CD4-positive, alpha-beta T cell treated with Interleukin-12 subunit alpha and Interleukin-12 subunit beta, for 1 hour (primary cell): ENCODE measurements at places on chromosomes 4 and X.

GRCh38 chrX:123171781-123172180 lies 12.3 kb upstream of the GRIA3 start:
- DNase-seq, result no peak

DNA sequence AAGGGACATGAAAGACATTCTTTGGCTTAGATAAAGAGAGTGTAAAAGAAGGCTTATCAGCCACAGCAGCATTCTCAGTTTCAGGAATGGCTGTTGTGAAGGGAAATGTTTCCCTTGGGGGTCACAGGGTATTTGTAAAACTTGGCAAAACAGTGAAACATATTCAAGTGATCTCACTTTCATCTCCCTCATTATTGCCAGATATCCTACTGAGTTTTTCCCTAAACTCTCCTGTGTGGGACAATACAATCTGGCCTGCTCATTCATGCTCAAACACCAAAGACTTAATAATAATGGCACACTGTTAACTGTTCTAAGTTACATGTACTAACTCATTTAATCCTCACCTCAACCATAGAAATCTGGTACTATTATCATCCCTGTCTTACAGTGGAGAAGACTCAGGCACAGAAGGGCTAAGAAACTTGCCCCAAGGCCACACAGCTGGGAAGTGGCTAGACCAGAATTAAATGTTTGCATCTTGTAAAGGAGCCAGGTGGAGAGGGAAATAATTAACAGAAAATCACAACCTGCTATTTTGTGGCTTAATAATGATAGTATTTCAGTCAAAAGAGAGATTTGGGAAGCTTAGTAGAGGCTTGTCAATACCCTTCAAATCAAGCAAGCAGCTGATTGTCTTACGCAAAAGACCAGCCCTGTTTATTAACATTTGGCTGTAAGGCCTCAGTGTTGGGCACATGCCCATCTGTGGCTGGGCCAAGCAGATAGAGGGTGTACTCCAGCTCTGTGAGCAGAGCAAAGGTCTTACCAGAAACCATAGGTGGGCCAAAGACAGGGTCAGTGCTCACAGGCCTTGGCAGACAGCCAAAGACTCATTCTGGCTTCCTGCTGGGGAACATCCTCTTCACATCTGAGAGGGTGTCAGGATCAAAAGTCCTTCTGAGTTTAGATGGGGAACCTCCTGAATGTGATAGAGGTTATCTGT lies 17.3 kb downstream of the SMPX start:
- DNase-seq, result no peak

GRCh38 chrX:31228909-31229308 lies 157.1 kb upstream of the FTHL17 start:
- DNase-seq, result no peak

- DNase-seq, result no peak
Measured at GRCh38 chr4:70991596-70991995, 1.9 kb upstream of the DCK start.

GRCh38 chr4:108325561-108325960 lies 156.8 kb upstream of the LEF1 start:
- DNase-seq, result no peak

DNA sequence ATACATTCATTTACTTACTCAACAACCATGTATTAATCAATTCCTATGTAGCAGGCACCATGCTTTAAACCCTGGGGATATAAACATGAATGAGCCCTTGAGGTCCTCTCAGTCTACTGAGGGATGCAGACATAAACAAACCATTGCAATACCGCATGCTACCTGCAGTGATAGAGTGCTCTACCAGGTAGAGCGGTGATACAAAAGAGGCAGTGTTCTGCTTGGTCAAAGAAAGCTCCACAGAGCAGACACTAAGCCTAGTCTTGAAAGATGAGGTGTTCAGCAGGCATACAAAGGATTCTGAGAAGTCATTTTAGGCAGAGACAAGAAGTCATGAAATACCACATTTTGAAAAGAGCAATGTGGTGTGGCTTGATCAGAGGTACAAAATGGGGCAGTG lies 26.9 kb upstream of the AMOT start:
- no peak for DNase-seq

- no peak for DNase-seq
Measured at GRCh38 chr4:187109636-187110035, 386.0 kb upstream of the FAT1 start.

GRCh38 chrX:31656013-31656412 lies 584.2 kb upstream of the FTHL17 start:
- no peak for DNase-seq

- DNase-seq, result no peak
Measured at GRCh38 chr4:183571350-183571941, 66.6 kb downstream of the ING2 start.

- DNase-seq, result no peak
Measured at GRCh38 chr4:89922848-89923416, 28.3 kb downstream of the MMRN1 start.

- DNase-seq, result no peak
Measured at GRCh38 chr4:164212714-164213113, 541.2 kb upstream of the SMIM31 start.

DNA sequence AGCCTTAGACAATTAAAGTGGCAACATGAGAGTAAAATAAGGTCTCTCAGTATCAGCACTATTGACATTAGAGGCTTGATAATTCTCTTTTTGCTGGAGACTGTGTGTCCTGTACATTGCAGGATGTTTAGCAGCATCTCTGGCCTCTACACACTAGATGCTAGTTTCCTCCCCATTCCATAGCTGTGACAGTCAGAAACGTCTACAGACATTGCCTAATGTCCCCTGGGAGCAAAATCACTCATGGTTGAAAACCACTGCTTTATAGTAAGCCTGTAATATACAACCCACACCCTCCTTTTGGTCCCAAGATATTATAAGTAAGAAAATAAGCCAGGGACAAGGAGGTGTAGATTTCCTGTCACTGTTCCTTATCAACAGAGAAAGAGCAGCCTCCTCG lies 166.0 kb downstream of the FRMPD4 start:
- no peak for DNase-seq

DNA sequence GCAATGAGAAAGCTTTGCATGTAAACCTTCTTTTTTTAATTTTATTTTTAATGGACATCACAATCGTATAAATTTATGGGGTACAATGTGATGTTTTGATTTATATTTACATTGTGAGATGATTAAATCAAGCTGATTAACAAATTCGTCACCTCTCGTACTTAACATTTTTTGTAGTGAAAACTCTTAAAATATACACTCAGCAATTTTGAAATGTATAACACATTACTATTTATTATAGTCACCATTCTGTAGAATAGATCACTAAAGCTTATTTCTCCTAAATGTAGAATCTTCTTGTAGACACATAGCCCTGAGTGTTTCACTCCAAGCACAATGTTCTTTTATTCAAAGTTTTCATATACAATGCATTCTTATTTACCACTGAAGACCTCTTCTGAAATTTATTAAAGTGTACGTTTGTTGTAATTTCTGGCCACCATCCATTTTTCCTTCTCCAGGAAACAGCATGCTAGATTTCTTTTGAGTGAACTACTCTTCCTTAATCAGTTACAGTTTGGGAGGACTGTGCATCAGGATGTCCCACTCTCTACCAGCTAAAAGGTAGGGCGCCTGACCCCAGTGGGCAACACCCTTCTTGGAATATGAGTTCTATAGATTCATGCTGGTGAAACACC lies 4.4 kb upstream of the RBBP7 start:
- no peak for DNase-seq

- DNase-seq, result no peak
Measured at GRCh38 chr4:78704981-78705683, 71.0 kb upstream of the BMP2K start.

- DNase-seq, result no peak
Measured at GRCh38 chr4:102604222-102604940, 103.2 kb downstream of the NFKB1 start.

DNA sequence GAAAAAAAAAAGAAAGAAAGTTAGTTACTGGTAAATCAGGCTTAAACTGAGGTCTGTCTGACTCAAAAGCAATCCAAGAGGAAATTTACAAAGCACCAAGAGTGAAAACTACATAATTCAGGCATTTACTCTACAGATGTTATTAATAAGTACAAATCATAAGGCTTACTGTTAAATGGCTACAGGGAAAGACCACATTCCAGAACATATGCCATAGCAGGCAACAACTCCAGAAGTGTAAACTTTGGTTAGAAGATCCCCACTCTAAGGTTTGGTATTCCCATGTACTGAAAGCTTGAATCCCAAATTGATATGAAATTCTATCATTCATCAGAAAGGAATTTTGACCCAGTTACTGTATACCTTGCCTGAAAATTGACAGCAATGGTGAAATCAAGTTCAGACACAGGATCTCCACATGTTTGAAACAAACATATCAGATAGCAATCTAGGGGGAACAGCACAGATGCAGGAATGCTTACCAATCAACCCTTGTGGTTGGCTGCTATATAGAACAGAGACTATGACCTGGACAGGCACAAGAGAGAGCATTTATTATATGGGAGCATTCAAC lies 6.6 kb downstream of the USP26 start:
- DNase-seq, result no peak

- DNase-seq, result no peak
Measured at GRCh38 chr4:70463335-70463734, 8.7 kb upstream of the MUC7 start.

DNA sequence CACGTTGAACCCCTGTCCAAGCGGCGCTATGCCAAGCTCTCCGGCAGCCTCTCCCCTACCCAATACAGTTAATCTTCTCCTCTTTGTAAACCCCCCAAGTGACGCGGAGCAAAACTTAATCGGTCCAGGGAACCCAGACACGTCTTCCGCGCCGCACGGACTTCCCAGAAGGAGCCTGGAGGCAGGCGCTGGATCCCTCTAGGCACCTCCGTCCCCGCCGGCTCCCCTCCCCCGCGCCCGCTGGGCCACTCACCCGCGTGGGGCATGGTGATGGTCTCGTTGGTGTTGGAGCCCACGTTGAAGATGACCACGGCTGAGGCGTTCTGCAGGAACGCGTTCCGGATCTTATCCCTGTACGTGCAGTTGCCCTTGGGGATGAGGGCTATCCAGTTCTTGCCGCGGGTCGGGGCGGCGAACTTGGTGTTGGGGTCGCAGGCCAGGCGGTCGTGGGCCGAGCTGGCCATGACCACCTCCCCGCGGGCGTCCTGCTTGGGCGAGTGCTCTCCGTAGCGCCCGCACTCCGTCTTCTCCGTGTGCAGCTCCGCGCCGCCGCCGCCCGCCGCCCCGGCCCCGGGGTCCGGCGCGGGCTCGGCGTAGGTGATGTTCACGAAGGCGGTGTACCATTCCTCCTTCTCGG lies 1.1 kb downstream of the RNF150 start:
- no peak for DNase-seq

DNA sequence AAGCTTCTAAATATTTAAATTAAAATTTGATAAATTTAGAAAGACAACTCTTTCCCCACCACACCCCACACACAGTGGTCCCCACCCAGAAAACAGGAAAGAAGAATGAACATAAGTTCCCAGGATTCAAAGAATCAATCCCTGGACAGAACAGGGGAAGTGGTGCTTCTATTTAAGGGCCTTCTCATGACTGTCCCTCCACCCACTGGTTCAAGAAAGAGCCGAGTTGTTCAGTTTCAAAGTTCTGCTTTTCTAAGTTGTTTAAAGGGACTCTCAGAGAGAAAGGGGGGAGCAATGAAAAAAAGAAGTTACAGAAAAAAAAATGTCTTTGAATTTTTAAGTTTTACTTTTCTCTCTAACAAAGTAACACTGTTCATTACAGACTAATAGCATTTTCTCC lies 195.8 kb downstream of the PDGFC start:
- no peak for DNase-seq
